ENCODE measurements at places on chromosomes 16 and 17.

- DNase-seq = peak; percentile 70
Measured at GRCh38 chr16:31700530-31701388, 172.8 kb upstream of the ZNF267 start.

DNA sequence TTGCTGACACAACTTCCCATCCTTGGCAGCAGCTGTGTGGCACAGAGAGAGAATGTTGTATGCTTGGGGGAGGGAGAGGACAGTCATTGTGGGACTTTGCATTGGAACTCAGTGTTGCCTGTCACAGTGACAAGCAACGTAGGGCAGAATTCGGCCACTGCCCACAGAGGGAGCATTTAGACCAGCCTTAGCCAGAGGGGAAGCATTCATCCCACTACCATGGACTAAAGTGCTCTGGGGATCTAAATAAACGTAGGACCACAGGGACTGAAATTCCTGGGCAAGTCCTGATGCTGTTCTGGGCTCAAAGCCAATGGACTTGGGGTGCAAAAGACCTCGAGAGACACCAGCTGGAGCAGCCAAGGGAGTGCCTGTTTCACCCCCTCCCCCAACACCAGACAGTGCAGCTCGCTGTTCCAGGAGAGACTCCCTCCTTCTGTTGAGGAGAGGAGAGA lies 44.9 kb downstream of the ABCA8 start:
- DNase-seq = no peak

DNA sequence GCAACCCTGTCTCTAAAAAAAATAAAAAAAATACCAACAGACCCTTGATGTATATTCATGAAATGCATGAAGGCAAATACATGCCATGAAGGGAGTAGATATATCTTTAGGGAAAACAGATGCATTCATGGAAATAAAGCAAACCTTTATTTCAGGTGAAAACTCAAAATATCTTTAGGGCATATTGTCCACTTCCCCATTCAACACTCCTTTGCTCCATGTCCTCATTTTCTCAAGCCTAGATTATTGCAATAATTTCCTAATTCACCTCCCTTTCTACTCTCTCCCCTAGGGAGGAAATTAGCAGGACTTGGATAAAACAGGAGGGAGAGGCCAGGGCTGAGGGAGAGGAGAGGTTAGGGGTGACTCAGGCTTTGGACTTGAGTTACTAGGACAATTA lies 5.7 kb upstream of the VPS25 start:
- DNase-seq = no peak

- DNase-seq = no peak
Measured at GRCh38 chr16:30136971-30137605, 14.1 kb upstream of the MAPK3 start.

DNA sequence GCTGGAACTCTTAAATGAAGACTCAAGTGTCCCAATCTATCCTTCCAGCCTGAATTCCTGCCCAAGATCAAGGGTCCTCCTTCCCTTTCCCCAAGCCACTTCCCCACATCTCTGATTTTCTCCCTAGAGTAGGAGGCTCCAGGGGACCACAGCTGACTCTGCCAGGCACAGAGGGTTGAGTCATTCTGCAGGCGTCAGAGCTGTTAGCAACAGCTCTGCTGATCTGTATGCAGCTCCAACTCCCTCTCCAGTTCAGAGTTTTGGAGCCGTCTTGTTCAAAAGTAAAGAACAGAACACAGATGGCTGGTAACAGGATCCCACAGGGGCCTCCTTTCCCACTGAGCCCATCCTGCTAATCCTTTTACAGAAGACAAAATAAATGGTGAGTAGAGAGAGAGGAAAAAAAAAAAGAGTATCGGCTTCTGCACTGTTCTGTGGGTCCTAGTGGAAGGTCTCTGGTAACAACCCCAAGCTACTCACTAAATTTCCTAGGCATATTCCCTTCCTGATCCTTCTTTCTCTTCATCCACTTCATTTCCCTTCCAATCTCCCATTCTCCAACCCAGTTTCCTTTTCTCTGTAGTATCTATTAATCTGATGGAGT lies 13.4 kb upstream of the TAOK1 start:
- peak; percentile 71 for DNase-seq

All from ACHN (cell line).